ENCODE measurements at places on chromosomes 5 and 9. TPM values are rescaled to one million over a fixed set of nuclear protein-coding genes. Genes with fewer than 3 reads are reported as not detected.

The SCGB3A1 gene
- polyA plus RNA-seq: 2.3 TPM

The PLCXD3 gene
- 5.1 TPM for polyA plus RNA-seq

The CCL27 gene
- not detected for polyA plus RNA-seq

DNA sequence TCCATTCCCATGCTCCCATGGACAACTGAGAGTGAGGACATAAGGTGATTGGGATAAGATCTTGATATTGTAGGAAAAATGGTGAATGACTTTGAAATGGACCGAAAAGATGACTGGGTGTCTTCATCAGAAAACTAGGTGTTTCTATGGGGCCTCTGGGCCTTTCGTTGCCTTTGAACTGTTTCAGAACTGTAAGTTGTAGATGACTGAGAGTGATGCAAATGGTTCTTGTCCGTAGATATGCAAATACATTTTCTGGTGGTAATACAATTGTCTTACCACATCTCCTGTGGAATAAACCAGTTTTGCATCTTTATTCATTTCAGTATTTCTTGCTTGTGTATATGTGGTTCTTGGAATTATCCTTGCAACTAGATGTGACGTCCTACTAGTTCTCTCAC is 16.0 kb upstream of the TEX48 start:
- no peaks in the 10 kb centered on the region for H3K27me3 ChIP-seq
- H3K4me3 ChIP-seq: no peak overlapping the region
- H3K36me3 ChIP-seq: no peaks in the 10 kb centered on the region
- no peak overlapping the region for H3K27ac ChIP-seq
- no peak for DNase-seq
- H3K4me1 ChIP-seq: no peaks in the 10 kb centered on the region

- no peaks in the 10 kb centered on the region for H3K36me3 ChIP-seq
- H3K4me3 ChIP-seq: no peak overlapping the region
- H3K27me3 ChIP-seq: no peaks in the 10 kb centered on the region
- peak overlapping the region; percentile 23 for H3K27ac ChIP-seq
- no peak for DNase-seq
- H3K4me1 ChIP-seq: peaks cover 5% of the 10 kb centered on the region
Measured at GRCh38 chr5:149304195-149305078, 32.8 kb downstream of the AFAP1L1 start.

DNA sequence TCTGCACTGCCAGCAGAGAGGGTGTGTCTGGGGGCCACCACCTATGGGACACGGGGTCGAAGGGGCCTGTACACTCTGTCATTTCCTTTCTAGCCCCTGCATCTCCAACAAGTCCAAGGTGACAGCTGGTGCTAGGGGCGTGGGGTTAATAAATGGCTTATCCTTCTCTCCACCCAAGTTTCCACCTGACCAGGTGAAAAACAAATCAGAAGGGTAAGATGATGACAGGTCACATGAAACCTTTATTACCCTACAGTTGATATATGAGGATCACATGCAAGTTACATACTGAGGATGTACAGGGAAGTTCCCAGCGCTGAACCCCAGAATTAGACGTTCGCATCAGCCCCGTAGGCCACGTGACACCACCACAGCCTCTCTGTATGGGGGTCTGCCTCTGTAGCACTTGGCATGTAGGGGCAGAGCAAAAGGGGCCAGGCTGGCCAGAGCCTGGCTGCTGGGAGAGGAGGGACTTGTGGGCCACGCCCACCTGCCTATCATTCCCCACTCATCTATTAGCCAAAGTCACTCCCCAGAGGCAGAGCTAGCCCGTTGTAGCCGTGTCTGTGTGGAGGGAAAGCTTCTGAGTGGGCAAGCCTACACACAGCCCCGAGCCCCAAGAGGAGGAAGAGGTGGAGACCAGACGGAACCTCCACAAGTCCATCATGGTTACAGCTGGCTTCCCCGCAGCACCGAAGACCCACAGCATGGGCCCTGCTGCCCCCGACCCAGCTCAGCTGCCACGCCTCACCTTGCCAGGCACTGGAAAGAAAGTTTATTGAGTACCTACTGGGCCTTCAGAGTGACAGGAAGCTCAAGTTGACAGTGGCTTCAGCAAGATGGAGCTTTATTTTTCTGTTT is 2.2 kb downstream of the TMEM141 start:
- H3K4me1 ChIP-seq: peaks cover 6% of the 10 kb centered on the region
- H3K27ac ChIP-seq: no peak overlapping the region
- H3K36me3 ChIP-seq: peaks cover 3% of the 10 kb centered on the region
- H3K4me3 ChIP-seq: no peak overlapping the region
- no peaks in the 10 kb centered on the region for H3K27me3 ChIP-seq
- peak; percentile 75 for DNase-seq

DNA sequence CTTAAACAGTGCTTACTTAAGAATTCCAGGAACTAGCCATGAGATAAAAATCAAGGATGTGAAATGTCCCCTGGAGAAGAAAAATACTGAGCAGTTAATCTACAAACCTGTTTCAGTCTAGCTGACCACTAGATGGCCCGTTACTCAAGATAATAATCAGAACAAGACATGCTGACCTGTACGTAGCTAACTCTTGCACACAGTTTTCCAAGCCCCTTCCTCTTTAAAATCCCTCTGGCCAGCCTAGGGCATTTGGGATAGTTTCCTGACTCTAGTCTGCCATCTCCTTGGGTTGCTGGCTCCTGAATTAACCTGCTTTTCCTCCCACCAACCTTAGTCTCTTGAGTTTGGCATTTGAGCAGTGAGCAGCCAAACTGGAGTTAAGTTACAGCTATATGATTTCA is 59.2 kb upstream of the TRAF1 start:
- H3K27me3 ChIP-seq: no peaks in the 10 kb centered on the region
- DNase-seq: no peak
- no peak overlapping the region for H3K4me3 ChIP-seq
- H3K27ac ChIP-seq: no peak overlapping the region

DNA sequence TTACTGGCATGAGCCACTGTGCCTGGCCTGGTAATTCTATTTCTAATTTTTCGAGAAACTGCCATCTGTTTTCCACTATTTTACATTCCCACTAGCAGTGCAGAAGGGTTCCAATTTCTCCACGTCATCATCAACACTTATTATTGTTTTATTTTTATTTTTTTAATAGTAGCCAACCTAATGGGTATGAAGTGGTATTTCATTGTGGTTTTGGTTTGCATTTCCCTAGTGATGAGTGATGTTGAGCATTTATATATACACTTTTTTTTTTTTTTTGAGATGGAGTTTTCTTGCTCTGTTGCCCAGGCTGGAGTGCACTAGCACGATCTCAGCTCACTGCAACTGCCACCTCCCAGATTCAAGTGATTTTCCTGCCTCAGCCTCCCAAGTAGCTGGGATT is 28.3 kb downstream of the WWC1 start:
- no peaks in the 10 kb centered on the region for H3K27me3 ChIP-seq
- H3K4me1 ChIP-seq: peaks cover 35% of the 10 kb centered on the region
- no peak overlapping the region for H3K27ac ChIP-seq
- no peak overlapping the region for H3K4me3 ChIP-seq

GRCh38 chr9:98724810-98725530 is 16.2 kb upstream of the GABBR2 start:
- no peaks in the 10 kb centered on the region for H3K4me1 ChIP-seq
- no peak overlapping the region for H3K27ac ChIP-seq
- no peak for DNase-seq
- no peaks in the 10 kb centered on the region for H3K36me3 ChIP-seq
- no peaks in the 10 kb centered on the region for H3K27me3 ChIP-seq
- H3K4me3 ChIP-seq: no peak overlapping the region

GRCh38 chr5:1936901-1937300 is 54.2 kb upstream of the IRX4 start:
- no peaks in the 10 kb centered on the region for H3K4me1 ChIP-seq
- no peak for DNase-seq
- H3K27me3 ChIP-seq: peaks cover 2% of the 10 kb centered on the region
- H3K4me3 ChIP-seq: no peak overlapping the region
- no peaks in the 10 kb centered on the region for H3K36me3 ChIP-seq

GRCh38 chr5:56607551-56607950 is 207.8 kb upstream of the MAP3K1 start:
- no peak overlapping the region for H3K27ac ChIP-seq
- no peak for DNase-seq
- no peak overlapping the region for H3K4me3 ChIP-seq

DNA sequence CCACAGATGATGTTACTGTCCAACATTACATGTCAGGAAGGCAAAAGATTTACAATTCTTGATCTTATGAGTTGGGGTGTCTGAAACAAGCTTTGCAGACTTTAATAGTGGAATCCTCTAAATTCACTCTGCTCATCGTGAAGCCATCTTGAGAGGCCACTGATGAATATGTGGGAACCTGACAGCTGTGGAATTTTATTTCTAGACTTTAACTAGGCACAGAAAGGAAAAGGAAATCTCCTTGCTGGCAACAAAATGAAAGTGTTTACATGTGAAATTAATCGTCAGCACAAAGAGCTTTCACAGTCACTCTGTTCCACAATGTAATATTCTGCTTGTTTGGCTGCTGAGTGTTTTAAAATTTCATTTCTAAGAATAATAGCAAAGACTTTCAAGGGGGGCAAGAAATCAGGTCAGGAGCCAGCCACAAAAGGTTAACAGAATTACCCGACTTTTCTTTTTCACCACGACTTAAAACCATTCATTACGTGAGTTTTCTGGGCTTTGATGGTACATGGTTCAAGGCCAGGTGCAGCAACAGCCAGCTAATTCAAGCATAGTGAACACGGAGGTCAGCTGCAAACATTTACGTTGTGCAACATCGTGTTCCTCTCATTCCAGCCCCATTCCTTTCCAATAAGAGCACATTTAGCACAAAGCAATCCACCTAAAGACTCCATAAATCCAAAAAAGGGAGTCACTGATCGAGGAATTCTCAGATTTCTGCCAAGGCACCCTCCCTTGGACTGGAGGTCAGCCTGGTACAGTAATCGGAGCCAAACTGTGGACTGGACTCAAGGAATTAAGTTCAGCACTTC is 14.6 kb downstream of the NREP start:
- H3K4me3 ChIP-seq: no peak overlapping the region
- no peaks in the 10 kb centered on the region for H3K36me3 ChIP-seq
- H3K27me3 ChIP-seq: no peaks in the 10 kb centered on the region
- peak; percentile 80 for DNase-seq
- peak overlapping the region; percentile 52 for H3K27ac ChIP-seq
- H3K4me1 ChIP-seq: peaks cover 43% of the 10 kb centered on the region

DNA sequence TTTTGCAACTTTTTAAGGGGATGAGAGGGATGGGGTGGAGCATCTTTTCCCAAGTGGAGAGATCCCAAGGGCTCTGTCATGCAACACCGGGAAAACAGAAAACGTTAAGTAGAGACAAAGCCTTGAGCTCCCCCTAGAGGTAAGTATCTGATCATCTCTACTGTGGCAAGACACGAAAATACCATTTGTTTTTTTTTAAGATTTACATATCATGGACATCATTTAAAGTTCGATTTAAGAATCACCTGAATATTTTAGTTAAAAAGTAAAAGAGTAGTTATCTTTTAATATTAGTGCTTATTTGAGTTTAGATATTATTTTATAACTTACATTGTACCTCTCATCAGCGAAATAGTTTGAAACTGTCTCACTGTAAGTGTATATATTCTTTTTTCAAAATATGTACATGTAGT is 200.4 kb downstream of the LRRC70 start:
- no peak overlapping the region for H3K4me3 ChIP-seq
- DNase-seq: peak; percentile 73
- H3K27me3 ChIP-seq: no peaks in the 10 kb centered on the region
- no peaks in the 10 kb centered on the region for H3K4me1 ChIP-seq

DNA sequence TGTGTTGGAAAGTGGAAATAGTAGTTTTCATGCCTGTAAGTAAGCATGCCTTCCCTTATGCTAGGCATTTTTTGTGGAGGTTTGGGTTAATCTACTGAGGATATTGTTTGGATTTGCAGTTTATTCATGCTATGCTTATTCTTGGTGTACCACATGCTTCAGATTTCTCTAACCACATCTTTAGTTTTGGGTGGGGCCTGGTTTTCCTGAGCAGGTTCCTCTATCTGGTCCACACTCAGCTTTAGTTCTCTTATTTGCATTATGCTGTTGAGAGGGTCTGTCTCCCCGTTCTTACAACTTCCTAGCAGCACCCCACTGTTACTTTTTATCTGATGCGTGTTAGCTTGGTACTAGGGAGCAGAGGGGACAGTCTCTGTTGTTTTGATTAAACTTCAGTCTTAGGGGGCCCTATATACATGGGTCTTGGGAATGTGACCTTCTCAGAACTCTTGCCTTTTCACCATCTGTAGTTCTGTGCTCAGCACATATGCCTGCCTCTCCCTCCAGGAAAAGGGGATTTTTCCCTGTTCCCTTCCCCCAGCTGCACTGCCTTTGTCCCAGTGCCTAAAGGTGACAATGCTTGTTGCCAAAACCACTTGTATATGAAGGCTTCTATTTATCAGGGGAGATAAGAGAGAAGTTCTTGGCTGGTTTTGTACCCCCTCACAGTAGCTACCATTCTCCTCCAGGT is 10.0 kb upstream of the CAMK4 start:
- no peak overlapping the region for H3K4me3 ChIP-seq

GRCh38 chr9:130381660-130382059 is 63.1 kb upstream of the ASS1 start:
- peak overlapping the region; percentile 41 for H3K27ac ChIP-seq
- H3K4me1 ChIP-seq: no peaks in the 10 kb centered on the region
- DNase-seq: no peak
- H3K36me3 ChIP-seq: no peaks in the 10 kb centered on the region
- H3K4me3 ChIP-seq: no peak overlapping the region

DNA sequence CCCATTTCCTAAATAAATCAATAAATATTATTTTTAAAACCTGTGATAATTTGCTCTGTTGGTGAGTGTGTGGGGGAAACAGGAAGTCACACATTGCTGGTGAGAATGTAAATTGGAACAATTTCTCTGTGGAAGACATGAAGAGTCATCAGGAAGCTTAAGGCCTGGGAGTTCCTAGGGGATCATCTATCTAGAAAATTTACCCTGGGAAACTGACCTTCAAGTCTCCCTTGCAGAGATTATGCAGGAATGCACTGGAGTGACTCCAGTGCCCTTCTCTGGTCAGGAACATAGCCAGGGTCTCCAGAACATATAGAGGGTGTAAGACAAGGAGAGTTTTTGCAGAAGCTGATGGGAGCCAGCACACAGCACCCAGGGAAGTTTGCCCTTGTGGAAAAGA is 13.0 kb upstream of the GCNT1 start:
- H3K36me3 ChIP-seq: no peaks in the 10 kb centered on the region
- no peak overlapping the region for H3K4me3 ChIP-seq
- no peaks in the 10 kb centered on the region for H3K27me3 ChIP-seq
- DNase-seq: no peak
- no peak overlapping the region for H3K27ac ChIP-seq
- no peaks in the 10 kb centered on the region for H3K4me1 ChIP-seq

Data from kidney (tissue), 22 donors.